ENCODE measurements at places on chromosomes 16 and 17. TPM values are rescaled to one million over a fixed set of nuclear protein-coding genes. Genes with fewer than 3 reads are reported as not detected.

The NSMCE1 gene
- total RNA-seq = 71.3 TPM

The CTDNEP1 gene
- total RNA-seq = 29.8 TPM

The TNS4 gene
- total RNA-seq = under 0.01 TPM

The MYH13 gene
- total RNA-seq = not detected

The PPM1E gene
- total RNA-seq = under 0.01 TPM

The TERB1 gene
- total RNA-seq = 0.36 TPM

The EPN3 gene
- not detected for total RNA-seq

The HES7 gene
- not detected for total RNA-seq

The CDH5 gene
- total RNA-seq = 0.72 TPM

The EVI2A gene
- total RNA-seq = 191 TPM

The QRICH2 gene
- total RNA-seq = 3.6 TPM
